CD4-positive, CD25-positive, alpha-beta regulatory T cell (primary cell): ENCODE measurements at places on chromosomes 4 and X. TPM values are rescaled to one million over a fixed set of nuclear protein-coding genes. Genes with fewer than 3 reads are reported as not detected.

GRCh38 chr4:39565878-39566600, 38.8 kb upstream of the UGDH start:
- no peaks in the 10 kb centered on the region for H3K27me3 ChIP-seq
- H3K4me3 ChIP-seq = no peak overlapping the region
- no peak for DNase-seq
- H3K36me3 ChIP-seq = peaks cover 2% of the 10 kb centered on the region
- no peaks in the 10 kb centered on the region for H3K4me1 ChIP-seq

DNA sequence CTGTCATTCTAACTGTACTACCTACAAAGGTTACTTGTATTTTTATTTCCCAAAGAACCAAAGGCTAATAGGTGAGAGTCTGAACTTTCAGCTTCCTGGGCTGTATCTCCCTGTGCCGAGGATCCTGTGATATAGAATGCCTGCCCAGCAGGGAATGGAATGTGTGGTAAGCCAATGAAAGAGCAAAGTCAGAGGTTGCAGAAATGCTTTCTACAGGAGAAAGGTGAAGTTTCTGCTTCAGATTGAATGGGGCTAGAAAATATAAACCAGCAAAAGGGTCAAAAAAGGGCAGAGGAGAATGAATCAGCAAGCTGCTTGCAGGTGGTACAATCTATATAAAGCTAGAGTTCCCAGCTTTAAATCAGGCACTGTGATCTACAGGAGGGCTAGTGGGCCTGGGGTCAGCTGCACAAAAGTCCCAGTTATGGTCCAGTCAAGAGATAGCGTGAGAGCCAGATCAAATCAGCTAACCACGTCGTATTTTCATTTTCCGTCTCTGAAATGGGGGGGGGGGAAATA, 146.1 kb downstream of the DCTD start:
- H3K4me3 ChIP-seq = no peak overlapping the region
- no peak overlapping the region for H3K27ac ChIP-seq
- H3K4me1 ChIP-seq = no peaks in the 10 kb centered on the region

DNA sequence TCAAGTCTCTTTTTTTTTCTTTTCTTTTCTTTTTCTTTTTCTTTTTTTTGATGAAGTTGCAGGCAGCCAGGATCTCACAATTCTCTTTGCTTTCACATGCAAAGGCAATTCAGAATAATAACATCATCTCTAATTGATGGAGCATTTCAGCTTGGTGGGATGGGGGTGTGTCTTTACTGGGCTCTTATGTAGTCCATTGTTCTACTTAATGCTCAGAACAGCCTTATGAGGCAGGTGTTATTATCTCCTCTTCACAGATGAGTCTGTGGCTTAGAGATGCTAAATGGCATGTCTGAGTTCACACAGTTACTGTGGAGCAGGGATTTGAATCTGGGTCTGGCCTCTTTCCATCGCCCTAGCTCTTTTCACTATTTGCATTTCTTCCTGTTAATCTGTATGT, 70.2 kb downstream of the TRPC5 start:
- no peaks in the 10 kb centered on the region for H3K36me3 ChIP-seq
- H3K4me1 ChIP-seq = no peaks in the 10 kb centered on the region
- no peaks in the 10 kb centered on the region for H3K27me3 ChIP-seq
- no peak overlapping the region for H3K27ac ChIP-seq

DNA sequence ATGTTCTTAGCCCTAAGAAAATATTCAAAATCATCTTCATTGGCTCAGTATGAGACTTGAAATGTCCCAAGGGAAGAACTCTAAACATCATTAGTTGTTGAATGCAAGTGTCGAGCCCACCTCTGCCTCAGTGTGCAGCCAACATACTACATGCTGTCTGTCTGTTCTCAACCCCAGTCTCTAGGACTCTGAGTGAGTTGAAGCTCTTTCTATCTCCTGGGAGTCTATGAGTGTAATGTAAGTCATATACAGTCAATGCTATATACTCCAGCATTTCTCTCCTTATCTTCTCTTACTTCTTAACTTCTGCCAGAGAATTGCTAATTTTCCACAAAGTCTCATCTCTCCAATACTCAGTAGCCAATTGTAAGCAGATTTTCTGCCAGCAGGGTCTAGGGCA, 61.3 kb downstream of the SPATA18 start:
- no peak for DNase-seq
- no peaks in the 10 kb centered on the region for H3K4me1 ChIP-seq
- no peaks in the 10 kb centered on the region for H3K36me3 ChIP-seq

DNA sequence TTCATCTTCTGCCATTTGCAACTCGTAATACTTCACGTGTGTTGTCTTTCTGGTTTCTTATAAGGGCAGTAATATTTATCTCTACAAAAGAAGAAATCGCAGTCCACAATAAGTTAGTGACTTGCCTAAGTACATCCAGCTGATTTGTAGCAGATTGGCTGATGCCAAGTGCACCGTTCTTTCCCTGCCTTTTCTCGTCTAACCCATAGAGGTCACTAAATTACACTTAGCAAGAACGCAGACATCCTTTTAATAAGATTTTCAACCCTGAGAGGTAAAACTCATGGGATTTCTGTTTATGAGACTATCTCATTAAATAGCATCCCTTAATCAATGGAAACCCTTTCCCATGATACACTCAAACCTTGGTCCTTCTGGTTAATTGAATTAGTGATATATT, 408.6 kb upstream of the ACTRT1 start:
- H3K27ac ChIP-seq = no peak overlapping the region
- DNase-seq = no peak
- H3K27me3 ChIP-seq = no peaks in the 10 kb centered on the region
- no peaks in the 10 kb centered on the region for H3K4me1 ChIP-seq

DNA sequence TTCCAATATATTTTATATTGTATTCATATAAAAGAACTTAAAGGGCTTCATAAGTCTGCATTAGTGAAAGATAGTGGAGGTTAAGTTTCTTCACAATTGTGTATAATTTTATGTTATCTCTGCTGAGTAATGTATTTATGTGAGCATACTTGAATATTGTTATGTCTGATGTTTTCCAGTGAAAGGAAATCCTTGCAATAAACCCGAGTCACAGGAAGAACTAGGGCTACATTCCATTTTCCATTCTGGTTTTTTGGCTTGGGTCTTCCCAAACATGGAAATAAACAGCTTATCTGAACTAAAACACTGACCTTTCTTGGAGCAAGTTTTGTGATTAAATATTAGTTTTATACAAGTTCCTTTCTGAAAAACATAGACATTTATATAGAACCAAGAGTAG, 231.3 kb upstream of the GPRIN3 start:
- no peaks in the 10 kb centered on the region for H3K27me3 ChIP-seq
- no peak for DNase-seq
- H3K36me3 ChIP-seq = no peaks in the 10 kb centered on the region
- no peaks in the 10 kb centered on the region for H3K4me1 ChIP-seq

DNA sequence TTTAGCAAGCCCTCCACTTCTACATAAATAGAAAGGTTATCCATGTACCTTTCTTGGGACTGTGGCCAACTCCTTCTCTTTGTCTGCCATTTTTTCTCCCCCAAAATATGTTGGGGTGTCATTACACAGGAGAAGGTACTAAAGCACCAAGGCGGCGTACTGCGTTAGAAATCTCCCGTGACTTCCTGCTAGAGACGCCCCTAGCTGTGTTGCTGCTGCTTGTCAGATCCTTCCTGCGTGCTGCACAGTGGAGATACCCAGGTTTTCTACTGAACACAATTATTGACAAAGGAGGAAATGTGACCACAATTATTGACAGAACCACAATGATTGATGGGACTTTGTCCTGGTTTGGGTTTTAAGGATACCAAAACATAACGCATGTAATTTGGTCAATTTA, 97.7 kb downstream of the EFHC2 start:
- H3K36me3 ChIP-seq = no peaks in the 10 kb centered on the region
- no peak overlapping the region for H3K27ac ChIP-seq
- peaks cover 7% of the 10 kb centered on the region for H3K4me1 ChIP-seq
- peak; percentile 58 for DNase-seq
- H3K4me3 ChIP-seq = peak overlapping the region; percentile 32

GRCh38 chr4:147547314-147548056, 66.6 kb downstream of the EDNRA start:
- no peaks in the 10 kb centered on the region for H3K36me3 ChIP-seq
- no peak overlapping the region for H3K4me3 ChIP-seq
- no peaks in the 10 kb centered on the region for H3K4me1 ChIP-seq
- no peak for DNase-seq
- H3K27ac ChIP-seq = no peak overlapping the region

DNA sequence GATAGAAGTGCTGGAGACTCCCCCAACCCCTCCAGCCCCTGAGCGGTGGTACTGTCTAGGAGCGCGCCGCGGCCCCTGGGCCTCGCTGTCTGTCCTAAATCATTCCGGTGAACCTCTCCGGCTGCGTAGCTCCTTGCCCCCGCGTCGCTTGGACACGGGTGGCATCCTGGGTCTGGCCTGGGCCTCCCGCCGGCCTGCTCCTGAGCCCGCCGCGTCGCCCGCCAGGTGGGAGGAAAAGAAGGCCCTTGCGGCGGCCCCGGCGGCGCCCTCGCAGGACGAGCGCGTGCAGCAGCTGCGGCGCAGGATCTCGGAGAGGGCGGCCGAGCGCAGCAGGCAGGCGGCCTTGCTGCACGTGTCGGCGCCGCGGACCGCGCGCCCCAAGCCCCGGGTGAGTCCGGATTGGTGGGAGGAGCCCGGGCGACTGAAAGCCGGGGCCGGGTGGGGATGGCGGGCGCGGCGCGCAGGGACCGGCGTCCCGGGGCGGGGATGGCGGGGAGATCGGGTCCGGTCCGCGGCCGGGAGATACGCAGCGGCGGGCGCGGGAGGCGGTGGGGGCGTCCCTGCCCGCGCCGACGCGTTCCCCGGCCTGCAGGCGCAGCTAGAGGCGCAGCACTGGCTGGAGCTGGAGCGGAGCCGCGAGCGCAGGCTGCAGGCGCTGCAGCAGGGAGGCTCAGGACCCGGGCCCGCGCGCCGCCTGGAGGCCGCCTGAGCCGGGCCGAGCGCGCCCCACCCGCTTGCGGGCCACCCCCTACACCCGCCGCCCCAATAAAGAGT, 6.5 kb upstream of the RNF4 start:
- H3K27me3 ChIP-seq = no peaks in the 10 kb centered on the region
- peaks cover 13% of the 10 kb centered on the region for H3K4me1 ChIP-seq
- H3K27ac ChIP-seq = no peak overlapping the region
- H3K36me3 ChIP-seq = no peaks in the 10 kb centered on the region
- H3K4me3 ChIP-seq = no peak overlapping the region

Gene ADGRL3
- not detected for total RNA-seq

- DNase-seq = peak; percentile 16
- H3K36me3 ChIP-seq = no peaks in the 10 kb centered on the region
- H3K27ac ChIP-seq = no peak overlapping the region
- H3K27me3 ChIP-seq = no peaks in the 10 kb centered on the region
Observed at GRCh38 chr4:167622481-167623240, 388.4 kb upstream of the SPOCK3 start.

GRCh38 chr4:161448550-161449180, 715.1 kb downstream of the FSTL5 start:
- no peaks in the 10 kb centered on the region for H3K27me3 ChIP-seq
- no peaks in the 10 kb centered on the region for H3K4me1 ChIP-seq
- H3K27ac ChIP-seq = no peak overlapping the region
- H3K36me3 ChIP-seq = no peaks in the 10 kb centered on the region

Gene OTUD5
- total RNA-seq = 110 TPM

- H3K4me3 ChIP-seq = no peak overlapping the region
- DNase-seq = no peak
- H3K27ac ChIP-seq = no peak overlapping the region
- H3K27me3 ChIP-seq = no peaks in the 10 kb centered on the region
- no peaks in the 10 kb centered on the region for H3K36me3 ChIP-seq
- H3K4me1 ChIP-seq = no peaks in the 10 kb centered on the region
Observed at GRCh38 chrX:40976981-40977380, 108.3 kb upstream of the USP9X start.

- no peaks in the 10 kb centered on the region for H3K4me1 ChIP-seq
- no peaks in the 10 kb centered on the region for H3K36me3 ChIP-seq
- no peak for DNase-seq
- H3K27me3 ChIP-seq = no peaks in the 10 kb centered on the region
- H3K4me3 ChIP-seq = no peak overlapping the region
Observed at GRCh38 chrX:43745938-43746721, 90.0 kb downstream of the MAOA start.

- H3K27ac ChIP-seq = no peak overlapping the region
- H3K36me3 ChIP-seq = no peaks in the 10 kb centered on the region
- peaks cover 4% of the 10 kb centered on the region for H3K4me1 ChIP-seq
- H3K4me3 ChIP-seq = no peak overlapping the region
Observed at GRCh38 chr4:159171287-159171686, 68.4 kb downstream of the RAPGEF2 start.

GRCh38 chr4:99435154-99435553, at the start of gene ADH7:
Gene ADH7 (minus strand): TSS chr4:99435342. CDS start chr4:99435233, 109 bp downstream.
- H3K27ac ChIP-seq = no peak within 1 kb of the TSS
- H3K4me3 ChIP-seq = no peak within 1 kb of the TSS
- no peaks in the 10 kb centered on the region for H3K36me3 ChIP-seq
- no peak for DNase-seq
- H3K4me1 ChIP-seq = no peaks in the 10 kb centered on the region
- H3K27me3 ChIP-seq = peaks cover 3% of the 10 kb centered on the region

- no peaks in the 10 kb centered on the region for H3K27me3 ChIP-seq
- no peak for DNase-seq
- H3K4me1 ChIP-seq = no peaks in the 10 kb centered on the region
- H3K27ac ChIP-seq = no peak overlapping the region
- H3K4me3 ChIP-seq = no peak overlapping the region
Observed at GRCh38 chrX:38400389-38400910, 48.0 kb downstream of the OTC start.

Gene NIPAL1
- total RNA-seq = 0.52 TPM

- H3K4me3 ChIP-seq = no peak overlapping the region
- no peaks in the 10 kb centered on the region for H3K27me3 ChIP-seq
- H3K27ac ChIP-seq = no peak overlapping the region
Observed at GRCh38 chr4:158895797-158896576, 127.2 kb downstream of the FNIP2 start.

Gene BRCC3
- 13.7 TPM for total RNA-seq

DNA sequence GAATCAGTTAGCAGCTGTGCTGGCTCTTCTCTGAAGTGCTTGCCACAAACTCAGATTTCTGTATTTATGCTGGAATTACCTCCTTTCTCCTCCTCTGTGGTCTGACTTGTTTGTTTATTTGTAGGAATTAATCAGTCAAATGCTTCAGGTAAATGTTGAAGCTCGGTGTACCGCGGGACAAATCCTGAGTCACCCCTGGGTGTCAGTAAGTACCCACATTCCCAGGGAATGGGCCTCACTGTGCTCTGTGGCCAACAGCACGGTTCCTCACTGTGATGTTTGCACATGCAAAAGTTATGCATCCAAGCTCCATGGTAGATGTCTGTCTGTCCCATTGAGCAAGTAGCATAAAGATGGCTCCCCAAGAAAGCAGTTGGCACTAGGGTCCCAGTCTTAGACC, 169.9 kb downstream of the DCLK2 start:
- no peak overlapping the region for H3K4me3 ChIP-seq
- H3K27me3 ChIP-seq = peaks cover 3% of the 10 kb centered on the region
- no peak for DNase-seq
- no peaks in the 10 kb centered on the region for H3K4me1 ChIP-seq

- no peak for DNase-seq
- H3K27ac ChIP-seq = no peak overlapping the region
- no peaks in the 10 kb centered on the region for H3K36me3 ChIP-seq
- no peaks in the 10 kb centered on the region for H3K27me3 ChIP-seq
- H3K4me1 ChIP-seq = no peaks in the 10 kb centered on the region
Observed at GRCh38 chrX:137707348-137707747, 141.4 kb downstream of the ZIC3 start.
